ENCODE measurements at places on chromosomes 11 and 22.
A peak's percentile ranks its signal among the peaks of the same experiment; 100 is the strongest.

DNA sequence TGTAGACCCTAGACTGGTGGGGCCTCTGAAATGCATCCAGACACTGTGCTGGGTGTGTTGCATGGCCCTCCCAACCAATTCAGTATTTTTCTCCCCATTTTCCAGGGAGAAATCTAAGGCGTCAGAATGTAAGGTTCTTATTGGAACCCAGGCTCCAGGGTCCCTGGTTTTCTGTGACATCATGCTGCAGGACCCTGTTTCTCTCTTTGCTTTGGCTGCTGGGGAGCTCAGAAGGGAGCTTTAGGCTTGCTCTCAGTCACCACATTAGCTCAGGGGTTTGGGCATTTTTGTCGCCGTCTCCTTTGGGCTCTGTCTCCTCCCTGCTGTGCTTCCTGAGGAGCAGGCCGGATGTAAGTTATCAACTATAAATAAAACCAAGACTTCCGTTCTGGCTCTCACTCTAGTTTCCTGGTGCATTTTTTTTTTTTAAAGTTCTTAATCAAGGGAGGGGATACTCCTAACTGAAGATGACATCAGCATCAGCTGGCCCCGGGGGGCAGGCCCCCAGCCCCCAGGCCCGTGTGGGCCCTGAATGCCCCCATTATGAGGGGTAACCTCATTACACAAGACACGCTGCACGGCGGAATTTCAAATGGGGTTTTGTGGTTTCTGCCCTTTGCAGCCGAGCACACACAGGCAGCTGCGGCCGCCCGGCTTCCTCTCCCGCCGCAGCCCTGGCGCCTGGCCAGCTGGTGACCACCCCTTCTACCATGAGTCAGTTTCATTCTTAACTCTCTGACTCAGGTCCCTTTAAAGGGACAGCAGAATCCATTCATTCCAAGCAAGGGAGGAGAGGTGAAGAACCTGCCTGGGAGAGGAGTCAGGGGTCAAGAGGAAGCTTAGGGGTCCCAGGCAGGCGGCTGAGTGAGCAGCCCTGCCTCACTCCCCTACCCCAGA, 3.2 kb downstream of the MYEOV start:
- DNase-seq: peak; percentile 75

DNA sequence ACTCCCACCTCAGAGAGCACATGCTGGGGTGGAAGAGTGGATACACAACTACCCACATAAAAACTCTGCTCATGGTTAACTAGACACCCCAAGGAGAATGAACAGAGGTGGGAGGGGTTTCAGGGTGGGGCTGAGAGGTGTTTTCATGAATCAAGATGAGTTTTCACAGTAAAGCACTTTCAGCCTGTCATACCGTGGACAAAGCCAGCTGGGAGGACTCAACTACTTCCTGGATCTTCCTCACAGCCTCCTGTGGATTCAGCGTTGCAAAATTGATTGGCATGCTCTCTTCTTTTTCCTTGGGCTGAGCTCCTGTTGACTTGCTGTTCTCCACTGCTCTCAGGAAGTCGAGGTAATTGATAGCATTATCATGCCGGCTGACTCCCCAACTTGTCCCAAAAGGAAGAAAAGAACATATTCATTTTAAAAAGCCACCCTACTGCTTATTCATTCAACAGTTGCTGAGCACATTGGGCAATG, 168.5 kb downstream of the MPPED1 start:
- no peak for DNase-seq

DNA sequence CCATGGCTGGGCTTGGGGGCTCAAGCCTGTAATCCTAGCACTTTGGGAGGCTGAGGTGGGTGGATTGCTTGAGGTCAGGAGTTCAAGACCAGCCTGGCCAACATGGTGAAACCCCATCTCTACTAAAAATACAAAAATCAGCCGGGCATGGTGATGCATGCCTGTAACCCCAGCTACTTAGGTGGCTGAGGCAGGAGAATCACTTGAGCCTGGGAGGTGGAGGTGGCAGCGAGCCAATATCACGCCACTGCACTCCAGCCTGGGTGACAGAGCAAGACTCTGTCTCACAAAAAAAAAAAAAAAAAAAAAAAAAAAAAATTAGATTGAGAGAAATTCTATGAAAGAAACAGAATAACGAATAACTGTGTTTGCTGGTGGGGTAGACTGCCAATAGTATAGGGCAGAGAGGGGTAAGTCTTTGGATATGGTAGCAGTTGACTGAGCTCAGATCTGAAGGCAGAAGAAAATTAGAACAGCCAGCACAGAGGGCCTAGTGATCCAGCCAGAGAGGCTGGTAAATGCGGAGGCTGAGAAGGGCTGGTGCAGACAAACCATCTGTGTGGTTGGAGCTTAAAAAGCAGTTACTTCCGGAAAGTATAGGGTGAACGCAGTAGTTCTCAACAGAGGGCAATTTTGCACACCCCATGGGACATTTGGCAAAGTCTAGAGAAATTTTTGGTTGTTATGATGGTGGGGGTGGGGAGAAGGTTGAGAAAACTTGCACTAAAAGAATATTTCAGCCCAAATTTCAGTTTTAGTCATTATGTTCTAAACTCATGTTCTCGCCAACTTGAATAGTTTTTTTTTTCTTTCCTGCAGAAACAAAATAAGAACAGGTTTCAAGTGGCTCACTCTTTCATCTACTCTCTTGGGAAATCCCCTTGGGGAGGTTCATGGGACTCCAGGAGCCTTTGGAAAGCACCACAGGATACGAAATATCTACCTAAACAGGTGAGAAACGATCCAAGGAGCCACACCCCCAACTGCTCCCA, 1.6 kb upstream of the HORMAD2 start:
- no peak for DNase-seq

GRCh38 chr11:2699185-2699530, 636 bp downstream of the KCNQ1OT1 start:
- no peak for DNase-seq

GRCh38 chr11:126167488-126167887, 44.0 kb downstream of the RPUSD4 start:
- DNase-seq: no peak

GRCh38 chr11:82225930-82226329, 507.7 kb downstream of the FAM181B start:
- no peak for DNase-seq

GRCh38 chr11:2263071-2263565, 7.3 kb downstream of the ASCL2 start:
- DNase-seq: no peak

DNA sequence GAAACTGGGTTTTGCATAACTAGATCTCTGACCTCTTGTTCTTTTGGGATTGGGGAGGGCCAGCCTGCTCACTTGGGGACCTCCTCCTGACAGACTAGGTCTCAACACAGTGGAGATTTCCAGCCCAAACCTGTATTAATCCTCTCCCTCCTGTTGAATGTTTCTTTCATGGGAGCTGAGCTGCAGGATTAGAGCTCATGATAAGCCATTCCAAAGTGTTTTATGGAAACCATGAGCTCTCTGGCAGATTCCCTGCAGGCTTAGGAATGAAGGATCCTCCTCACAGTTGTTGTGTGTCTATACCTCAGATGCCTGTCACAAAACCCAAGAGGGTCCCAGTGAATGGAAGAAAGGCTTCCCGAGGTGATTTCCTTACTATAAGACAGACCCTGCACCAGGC, 248.4 kb upstream of the B3GAT1 start:
- DNase-seq: no peak

GRCh38 chr11:116130122-116130521, 625.9 kb upstream of the CADM1 start:
- no peak for DNase-seq

- no peak for DNase-seq
Observed at GRCh38 chr11:125569915-125570621, 791 bp downstream of the EI24 start.

DNA sequence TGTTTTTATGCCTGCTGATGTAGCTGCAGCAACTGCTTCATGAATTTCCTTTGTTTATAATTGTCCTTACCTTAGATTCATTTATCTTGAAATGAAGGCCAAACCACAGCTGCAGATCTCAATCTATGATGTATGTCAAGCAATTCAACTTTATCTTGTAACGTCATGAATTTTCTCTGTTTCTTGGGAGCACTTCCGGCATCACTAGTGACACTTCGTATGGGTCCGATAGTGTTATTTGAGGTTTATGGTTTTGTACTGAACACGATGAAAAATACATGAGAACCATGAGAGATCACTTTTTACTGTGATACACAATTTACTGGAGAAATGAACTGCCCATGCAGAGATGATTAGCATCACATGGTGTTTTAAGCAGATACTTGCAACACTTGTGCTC, 98.5 kb downstream of the CSTPP1 start:
- no peak for DNase-seq

DNA sequence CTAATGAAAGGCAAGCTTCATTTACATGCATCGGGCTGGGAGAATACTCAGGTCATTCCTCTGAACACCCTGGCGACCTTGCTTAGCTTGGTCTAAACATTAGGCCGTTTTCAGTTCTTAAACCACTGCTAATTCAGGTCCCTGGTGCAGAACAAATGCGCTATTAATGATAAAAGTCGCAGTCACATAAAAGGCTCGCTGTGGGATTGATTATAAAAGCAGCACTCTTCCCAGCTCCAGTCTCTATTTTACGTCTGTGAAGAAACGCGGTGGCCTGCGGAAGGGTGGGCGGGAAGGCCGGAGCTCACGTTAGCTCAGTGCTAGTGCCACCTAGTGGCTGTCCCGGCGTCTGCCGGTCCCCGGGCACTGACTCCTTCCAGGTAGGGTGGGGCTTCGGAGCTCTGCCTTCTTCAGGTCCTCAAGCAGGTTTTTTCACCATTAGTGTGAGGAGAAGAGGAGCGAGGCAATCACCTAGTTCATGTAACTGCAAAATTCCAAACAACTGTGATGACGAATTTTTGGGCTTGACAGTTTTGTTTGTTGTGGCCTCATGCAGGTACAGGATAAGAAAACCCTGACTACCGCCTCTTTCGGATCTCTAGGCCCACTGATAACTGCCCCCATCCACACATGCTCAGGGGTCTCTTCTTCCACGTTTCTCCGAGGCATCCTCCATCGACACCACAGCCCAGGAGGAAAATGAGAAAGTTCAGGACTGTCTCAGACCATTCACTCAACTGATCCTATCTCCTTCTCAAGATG, 66.5 kb upstream of the CLMP start:
- DNase-seq: peak; percentile 29

- DNase-seq: no peak
Observed at GRCh38 chr11:69663326-69663725, 11.8 kb downstream of the LTO1 start.

- DNase-seq: no peak
Observed at GRCh38 chr22:41021613-41022454, 70.6 kb upstream of the EP300 start.

DNA sequence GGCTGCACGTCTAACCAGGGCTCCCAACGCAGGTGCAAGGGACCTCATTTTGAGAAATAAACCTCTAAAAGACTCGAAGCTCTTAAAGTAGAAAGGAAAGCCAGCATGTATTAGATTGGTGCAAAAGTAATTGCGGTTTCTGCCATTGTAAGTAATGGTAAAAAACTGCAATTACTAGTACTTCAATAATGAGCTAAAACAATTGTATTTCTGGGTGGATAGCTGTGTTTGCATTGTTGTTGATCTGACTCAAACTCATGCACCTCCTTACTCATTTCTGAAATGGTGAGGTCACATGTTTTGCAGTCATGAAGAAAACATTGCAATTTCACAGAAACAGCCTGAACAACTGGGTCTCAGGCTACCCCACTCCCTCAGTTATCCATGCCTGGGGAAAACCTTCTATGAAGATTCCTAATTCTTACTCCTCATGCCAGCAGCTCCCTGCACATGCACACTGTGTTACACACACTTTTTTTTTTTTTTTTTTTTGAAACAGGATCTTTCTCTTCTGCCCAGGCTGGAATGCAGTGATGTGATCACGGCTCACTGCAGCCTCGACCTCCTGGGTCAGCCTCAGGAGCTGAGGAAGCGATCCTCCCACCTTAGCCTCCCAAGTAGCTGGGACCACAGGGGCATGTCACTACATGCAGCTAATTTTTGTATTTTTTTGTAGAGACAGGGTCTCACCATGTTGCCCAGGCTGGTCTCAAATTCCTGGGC, 24.6 kb downstream of the VWCE start:
- DNase-seq: no peak

DNA sequence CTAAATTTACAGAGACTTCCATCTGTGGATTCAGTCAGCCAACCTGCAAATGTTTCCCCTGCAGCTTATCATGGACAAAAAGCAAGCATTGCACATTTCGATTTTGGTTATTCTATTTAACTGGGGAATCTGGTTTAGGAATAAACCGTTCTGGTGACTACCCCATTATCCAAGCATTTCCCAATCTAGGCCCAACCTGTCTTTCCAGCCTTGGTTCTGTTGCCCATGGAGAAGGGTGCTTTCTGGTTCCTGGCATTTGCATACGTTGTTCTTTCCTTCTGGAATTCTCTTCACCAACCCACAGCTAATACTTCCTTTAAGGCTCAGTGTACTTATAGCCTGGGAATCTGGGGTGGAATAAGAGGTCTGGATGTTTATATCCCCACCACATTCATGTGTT, 1.4 kb upstream of the TMEM123 start:
- no peak for DNase-seq

DNA sequence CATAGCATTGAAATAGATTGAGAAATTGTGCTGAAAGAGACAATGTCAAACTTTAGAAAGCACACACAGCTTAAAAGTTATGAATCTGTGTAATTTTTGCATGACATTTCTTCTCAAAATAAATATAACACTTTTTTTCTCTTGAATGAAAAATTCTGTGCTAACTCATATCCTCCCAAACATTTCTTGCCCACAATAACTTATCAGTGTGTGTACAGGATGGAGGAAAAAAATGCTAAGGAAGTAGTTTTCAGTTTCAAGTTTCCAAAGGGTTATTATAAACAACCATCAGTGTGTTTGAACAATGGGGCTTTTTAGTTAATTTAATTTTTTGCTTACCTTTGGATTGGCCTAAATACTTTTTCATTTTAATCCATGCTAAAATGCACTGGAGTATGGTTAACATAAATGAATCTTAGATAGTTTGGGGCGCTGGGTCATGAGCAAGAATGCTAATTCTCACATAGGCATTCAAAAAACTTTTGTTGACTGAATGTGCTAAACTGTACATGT, 82.9 kb upstream of the ARHGAP20 start:
- DNase-seq: no peak

GRCh38 chr22:45207981-45208664, 32.6 kb downstream of the KIAA0930 start:
- DNase-seq: no peak

GRCh38 chr11:117409511-117409910, 81.9 kb downstream of the CEP164 start:
- no peak for DNase-seq

DNA sequence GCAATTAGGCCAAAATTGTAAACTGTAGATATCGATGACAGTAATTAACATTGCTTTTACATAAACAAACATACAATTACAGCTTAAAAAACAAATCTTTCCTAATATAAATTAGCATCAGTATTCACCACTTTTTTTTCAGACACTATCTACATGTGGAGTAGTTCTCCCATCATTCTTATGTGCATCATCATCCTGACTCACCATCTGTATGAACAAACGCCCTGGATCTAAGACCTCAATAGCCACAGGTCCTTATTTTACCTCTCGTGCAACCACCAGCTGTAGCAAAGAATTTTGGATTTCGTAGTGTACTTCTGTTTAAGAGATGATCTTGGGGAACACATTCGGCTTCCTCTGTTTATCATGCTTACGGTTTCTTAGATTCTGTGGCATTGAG, 551.9 kb upstream of the KIRREL3 start:
- DNase-seq: no peak

Data from GM18507 (cell line).